ENCODE measurements at places on chromosomes 6 and 20.

DNA sequence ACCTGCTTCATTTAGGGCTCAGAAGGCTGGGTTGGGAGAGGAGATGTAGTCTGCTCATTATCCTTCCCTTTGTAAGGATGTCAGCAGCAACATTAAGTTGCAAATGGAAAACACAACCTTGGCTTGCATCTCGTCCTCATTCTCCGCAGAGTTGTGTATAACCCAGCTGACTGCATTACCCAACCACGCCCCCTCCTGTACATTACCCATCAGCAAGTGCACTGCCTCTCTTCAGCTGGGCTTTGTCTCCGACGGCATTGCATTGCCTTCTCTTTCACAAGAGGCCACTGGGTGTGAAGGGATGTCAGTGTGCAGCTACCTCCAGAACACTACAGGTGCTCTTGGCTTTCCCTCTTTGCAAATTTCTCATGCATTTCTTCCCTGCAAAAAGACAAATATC is 128.7 kb upstream of the TSHZ2 start:
- no peak for DNase-seq

- DNase-seq, result no peak
These were observed 659.7 kb upstream of the FLRT3 start for GRCh38 chr20:14996883-14997672.

DNA sequence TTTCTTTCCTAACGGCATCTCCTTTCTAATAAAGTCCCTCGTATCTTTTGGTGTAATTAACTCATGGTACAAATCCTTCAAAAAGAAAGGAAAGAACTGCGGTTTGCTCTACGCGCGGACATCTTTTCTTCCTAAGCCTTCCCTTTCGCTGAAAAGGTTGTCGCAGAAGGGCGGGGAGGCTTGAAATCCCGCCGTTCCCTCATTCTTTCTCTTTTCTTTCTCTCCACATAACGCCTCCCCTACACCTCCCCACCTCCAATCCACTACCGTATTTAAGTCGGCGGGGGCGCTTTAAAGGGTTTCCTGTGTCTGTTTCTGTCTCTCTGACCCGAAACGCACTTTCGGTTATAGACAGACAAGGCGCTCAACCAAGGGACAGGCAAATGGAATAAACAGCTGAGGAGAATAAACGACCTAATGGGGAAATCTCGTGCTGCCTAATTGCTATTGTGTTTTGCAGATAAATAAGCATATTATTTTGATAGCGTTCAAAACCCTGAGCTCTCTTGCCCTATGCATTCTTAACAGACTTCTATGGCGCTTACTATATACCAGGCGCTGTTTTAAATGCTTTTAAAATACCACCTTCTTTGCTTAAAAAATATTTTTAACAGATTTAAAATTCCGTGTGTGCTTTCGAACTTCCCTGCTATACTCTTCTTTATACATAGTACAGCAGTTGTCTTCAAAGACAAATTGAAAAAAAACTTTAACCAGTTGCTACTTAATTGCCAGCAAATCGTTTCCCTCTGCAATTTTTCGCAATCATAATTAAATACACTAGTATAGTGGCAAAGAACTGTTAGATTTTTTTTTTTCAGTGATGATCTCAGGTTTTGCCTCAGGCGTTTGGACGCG is 2.5 kb upstream of the HEY2 start:
- no peak for DNase-seq

DNA sequence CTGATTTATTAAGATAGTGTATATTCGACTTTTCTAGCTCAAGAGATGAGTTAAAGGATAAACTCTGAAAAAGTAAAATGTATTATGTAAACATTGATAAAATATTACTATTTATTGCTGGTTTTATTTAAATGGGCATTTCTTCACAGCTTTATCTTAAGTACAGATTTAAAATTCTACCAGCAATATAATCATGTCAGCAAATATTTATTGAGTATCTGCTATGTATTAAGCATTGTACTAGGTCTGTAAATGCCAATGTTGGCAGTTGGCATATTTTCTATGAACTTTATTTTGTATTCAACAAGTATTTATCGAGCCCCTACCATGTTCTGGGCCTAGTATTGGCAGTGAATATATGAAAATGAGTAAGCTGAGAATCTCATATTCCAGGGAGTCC is 231.0 kb downstream of the FARS2 start:
- DNase-seq, result no peak

DNA sequence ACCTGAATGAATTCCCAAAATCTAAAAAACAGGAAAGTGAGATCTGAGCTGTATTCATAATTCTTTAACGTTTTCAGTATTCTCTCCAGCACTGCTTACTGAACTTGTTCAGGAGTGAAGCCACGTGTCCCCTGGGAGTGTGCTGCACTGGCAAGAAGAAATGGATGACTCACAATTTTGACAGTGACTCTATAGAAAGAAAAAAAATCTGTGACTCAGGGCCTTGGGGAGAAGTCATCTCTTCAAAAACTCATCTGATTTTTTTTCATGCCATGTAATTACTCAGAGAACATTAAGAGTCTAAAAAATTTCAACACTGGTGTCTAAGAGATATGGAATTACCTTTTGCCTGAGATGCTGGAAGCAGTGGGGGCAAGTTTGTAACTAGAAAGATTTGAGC is 39.7 kb downstream of the ANKEF1 start:
- DNase-seq, result no peak
